ENCODE measurements at places on chromosomes 16 and 17.

DNA sequence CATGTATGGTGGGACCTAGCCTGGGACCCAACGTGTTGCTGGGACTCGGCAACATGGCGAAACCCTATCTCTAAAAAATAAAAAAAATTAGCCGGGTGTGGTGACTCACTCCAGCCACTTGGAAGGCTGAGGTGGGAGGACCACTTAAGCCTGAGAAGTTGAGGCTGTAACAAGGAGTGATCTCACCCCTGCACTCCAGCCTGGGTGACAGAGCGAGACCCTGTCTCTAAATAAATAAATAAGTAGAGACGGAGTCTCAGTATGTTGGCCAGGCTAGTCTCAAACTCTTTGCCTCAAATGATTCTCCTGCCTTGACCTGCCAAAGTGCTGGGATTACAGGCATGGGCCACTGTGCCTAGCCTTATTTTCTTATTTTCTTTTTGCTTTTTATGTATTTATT lies 10.1 kb upstream of the CNP start:
- no peak for DNase-seq

DNA sequence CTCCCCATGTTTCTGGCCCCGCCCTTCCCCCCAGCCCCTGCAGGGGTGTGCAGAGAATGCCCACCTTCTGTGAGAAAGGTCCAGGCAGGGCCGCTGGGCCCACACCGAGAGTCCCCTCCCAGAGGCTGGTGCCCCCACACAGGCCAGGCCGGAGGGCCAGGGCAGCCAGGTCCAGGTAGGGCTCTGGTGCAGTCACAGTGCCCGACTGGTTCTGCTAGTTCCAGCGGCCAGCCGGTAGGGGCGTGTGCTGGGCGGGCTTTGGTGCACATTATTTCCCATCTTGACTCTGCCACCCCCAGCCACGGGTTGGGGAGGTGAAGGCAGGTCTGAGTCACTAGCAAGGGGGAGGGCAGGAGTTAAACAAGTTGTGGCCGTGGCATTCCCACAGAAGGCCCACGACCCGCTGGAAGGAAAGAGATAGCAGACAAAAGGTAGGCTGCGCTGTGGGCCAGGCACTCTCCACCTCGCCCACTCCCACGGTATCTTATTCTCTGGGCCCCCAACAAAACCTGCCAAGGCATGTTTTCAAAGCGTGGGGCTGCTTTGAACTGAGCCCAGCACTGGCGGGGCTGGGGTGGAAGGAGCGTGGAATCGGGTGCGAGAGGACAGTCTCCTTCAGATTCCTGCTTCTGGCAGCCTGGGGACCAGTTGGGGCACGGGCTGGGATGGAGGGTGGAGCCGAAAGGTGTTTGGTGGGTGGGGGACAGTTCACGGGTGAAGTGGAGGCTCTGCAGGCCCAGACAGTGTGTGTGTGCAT lies 1.9 kb downstream of the EPN3 start:
- DNase-seq = no peak

DNA sequence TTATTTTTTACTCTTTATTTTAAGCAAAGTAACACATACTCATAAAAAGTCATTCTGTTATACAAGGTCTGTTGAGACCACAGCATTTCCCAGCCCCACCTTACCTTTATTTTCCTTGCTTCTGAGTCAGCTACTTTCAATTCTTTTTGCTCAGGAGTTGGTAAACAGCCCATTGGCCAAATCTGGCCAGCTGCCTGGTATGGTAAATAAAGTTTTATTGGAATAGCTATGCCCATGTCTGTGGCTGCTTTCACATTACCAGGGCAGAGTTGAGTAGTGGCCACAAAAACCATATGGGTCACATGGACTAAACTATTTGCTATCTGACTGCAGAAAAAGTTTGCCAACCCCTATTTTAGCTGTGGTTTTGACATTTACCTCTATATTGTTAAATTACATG lies 3.4 kb upstream of the NSRP1 start:
- DNase-seq = no peak

- no peak for DNase-seq
Observed at GRCh38 chr16:19980632-19981265, 92.9 kb downstream of the GPR139 start.

GRCh38 chr16:75306099-75306762 lies 54.8 kb upstream of the BCAR1 start:
- no peak for DNase-seq

DNA sequence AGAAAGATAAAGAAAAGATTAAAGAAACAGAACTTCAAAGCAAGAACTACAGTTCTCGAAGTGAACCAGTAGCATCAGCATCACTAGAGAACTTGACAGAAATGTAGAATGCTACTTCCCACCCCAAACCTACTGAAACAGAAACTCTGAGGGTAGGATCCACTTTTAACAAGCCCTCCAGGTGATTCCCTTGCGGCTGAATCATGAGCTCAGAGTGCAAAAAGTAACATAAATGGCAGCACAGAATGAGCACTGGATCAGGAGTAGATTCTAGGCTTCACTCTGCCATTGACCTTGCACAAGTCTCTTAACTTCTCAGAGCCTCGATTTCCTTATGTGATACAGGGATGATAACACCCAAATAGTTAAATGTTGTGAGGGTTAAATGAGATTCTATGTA lies 5.8 kb downstream of the TOM1L2 start:
- no peak for DNase-seq

DNA sequence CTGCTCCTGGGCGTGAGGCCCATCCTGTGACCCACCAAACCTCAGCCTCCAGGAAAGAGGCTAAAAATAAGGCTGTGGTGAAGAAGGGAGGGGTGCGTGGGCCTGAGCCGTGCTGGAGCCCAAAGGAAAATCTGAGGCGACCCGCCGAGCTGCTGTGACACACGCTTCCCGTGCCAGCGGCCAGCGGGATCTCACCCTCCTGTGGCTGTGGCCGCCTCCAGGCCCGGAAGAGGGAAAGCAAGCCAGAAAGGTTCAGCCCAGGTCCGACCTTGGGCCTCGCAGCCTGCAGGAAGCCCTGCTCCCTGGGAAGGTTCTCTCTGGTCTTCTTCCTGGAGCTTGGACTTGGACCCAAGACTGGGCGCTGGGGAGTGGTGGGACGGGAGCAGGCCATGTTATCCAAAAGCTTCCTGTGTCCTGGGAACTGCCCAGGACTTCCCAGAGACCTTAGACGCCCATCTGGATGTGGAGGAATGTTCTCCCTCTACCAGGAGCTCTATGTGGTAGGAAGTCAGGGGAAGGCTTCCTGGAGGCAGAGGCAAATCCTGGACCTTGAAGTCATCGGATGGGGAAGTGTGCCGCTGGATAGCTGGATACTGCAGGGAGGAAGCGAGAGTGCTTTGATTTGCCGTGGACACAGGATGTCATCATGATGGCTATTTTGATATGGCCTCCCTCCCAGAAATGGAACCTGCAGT lies 11.4 kb downstream of the SPNS2 start:
- DNase-seq = peak; percentile 68

DNA sequence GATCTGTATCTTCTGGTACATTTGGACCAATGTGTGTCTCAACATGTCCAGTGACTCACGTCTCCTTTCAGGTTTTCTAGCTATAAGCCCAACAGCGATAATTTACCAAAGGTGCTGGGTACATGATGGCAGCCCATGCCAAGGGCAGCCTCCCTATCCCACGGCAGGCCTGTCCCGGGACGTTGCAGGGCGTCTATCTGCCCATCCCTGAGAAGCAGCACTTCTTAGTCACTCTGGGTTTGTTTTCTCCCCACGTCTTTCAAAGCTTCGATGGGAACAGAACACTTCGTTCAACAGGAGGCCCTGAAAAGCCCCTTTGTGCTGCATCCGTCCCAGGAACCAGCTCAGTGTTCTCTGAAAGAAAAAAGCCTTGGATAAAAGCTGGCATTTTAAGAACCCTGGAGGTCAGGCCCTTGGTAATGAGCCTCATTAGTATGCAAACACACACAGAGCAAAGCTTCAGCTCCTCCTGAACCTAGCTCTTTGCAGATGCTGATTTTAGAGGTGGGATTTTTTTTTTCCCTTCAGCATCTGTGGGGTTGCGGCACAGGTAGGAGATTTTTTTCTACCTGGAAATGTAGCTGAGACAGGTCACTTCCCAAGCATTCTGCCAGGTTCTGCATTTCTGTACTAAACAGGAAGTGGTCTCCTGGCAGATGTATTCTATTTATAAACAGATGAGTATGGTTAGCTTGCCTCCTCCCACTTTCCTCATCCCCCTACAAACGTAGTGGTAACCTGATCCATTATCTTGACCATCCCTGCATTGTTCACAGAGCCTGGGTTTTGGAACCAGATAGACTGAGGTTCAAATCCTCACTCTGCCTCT lies 17.5 kb upstream of the MT4 start:
- no peak for DNase-seq

DNA sequence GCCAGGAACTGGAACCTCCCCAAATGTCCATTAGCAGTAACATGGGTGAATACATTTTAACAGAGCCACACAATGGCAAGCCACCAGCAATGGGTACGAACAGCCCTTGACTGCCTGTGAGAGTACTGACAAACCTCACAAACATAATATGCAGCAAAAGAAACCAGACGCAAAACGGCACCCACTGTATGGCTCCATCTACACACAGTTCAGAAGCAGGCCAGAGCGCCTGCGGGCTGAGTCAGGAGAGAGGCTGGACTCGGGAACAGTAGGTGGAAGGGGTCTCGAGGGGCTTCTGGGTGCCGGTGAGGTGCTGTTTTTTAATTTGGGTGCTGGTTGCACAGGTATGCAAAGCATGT lies 77.4 kb upstream of the TOB1 start:
- DNase-seq = peak; percentile 30

- DNase-seq = no peak
Observed at GRCh38 chr16:51731160-51731559, 580.1 kb upstream of the SALL1 start.

DNA sequence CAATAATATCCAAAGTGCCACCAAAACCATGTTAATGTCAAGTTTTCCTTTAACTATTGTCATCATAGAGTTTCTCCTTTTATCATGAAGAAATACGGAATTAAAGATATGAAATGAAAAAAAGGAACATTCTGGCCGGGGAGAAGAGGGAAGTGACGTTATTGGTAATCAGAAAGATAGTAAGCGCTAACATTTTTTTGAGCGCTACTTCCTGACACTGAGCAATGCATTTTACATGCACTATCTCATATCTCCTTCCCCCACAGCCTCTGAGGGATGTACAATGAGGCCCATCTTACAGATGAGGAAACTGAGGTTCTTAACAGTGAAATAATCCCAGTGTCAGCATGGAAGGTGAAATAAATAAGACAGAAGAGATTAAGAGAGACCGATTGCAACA lies 410.9 kb downstream of the SOX9 start:
- no peak for DNase-seq

GRCh38 chr17:71905376-71906031 lies 215.3 kb upstream of the SOX9 start:
- no peak for DNase-seq

DNA sequence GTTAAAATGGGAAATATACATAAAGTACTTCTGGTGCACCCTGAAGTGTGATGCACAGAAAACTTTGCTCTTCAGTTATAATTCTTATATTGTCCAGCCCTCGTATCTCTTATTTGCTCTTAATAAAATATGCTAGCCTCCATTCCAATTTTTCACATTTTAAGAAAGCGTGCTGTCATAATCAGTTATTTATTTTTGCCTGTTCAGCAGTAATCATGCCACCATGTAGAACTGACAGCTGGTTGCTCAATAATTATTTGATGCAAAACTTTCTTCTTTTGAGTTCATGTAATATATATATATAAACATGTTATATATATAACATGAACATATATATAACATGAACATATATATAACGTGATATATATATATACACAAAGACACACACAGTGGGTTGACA lies 294.6 kb downstream of the CNTNAP4 start:
- DNase-seq = no peak

DNA sequence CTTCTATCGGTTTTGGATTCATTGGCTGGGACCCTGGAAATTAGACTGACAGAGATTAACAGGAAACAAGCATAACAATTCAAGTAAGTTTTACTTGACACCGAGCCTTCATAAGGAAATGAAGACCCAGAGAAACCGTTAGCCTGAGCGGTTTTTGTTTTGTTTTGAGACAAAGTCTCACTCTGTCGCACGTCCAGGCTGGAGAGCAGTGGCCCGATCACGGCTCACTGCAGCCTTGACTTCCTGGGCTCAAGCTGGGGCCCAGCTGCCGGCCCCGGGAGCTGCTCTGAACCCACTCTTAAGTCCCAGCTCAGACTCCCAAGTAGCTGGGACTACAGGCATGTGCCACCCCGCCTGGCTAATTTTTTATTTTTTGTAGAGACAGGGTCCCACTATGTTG lies 321.3 kb downstream of the SEC14L1 start:
- peak; percentile 39 for DNase-seq

DNA sequence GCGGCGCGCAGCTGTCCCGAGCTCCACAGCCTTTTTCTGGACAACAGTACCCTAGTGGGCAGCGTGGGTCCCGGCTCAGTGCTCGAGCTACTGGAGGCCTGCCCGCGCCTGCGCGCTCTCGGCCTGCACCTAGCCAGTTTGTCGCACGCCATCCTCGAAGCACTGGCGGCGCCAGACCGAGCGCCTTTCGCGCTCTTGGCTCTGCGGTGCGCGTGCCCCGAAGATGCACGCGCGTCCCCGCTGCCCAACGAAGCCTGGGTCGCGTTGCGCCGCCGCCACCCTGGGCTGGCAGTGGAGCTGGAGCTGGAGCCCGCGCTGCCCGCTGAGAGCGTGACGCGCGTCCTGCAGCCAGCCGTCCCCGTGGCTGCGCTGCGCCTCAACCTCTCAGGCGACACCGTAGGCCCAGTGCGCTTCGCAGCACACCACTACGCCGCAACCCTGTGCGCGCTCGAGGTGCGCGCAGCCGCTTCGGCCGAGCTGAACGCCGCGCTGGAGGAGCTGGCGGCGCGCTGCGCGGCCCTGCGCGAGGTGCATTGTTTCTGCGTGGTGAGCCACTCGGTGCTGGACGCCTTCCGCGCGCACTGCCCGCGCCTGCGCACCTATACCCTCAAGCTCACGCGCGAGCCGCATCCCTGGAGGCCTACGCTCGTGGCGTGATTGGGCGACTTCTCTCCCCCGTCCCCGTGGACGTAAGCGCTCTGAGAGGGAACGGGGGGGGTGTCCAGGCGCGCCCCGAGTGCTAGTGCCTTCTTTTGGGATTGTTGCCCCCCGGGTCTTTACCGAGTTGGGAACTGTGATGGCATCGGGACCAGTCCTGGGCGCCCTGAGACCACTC lies 1.2 kb upstream of the HSF4 start:
- DNase-seq = peak; percentile 84

GRCh38 chr16:57024894-57025680 lies 35.7 kb downstream of the NLRC5 start:
- DNase-seq = no peak

DNA sequence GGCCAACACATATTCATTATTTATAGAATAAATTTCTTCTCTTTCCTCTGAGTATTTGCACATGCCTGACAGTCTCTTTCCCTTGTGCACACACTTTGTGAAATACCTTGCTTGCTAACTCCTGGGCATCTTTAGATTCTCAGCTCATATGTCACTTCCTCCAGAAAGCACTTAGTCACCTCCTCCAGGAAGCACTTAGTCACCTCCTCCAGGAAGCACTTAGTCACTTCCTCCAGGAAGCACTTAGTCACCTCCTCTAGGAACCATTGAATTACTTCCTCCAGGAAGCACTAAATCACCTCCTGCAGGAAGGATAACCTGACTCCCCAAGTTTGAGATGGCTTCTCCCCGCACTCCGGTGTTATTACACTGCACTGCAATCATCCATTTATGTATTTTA lies 462.5 kb upstream of the EEF2KMT start:
- no peak for DNase-seq

Measured in Right ventricle myocardium superior (tissue), 1 donor.